ENCODE measurements at places on chromosomes 4 and X. TPM values are rescaled to one million over a fixed set of nuclear protein-coding genes. Genes with fewer than 3 reads are reported as not detected.

MGARP gene
- total RNA-seq = 0.21 TPM

LONRF3 gene
- total RNA-seq = 0.75 TPM

INTU gene
- total RNA-seq = not detected

- peak overlapping the region; percentile 89 for H3K27ac ChIP-seq
- H3K36me3 ChIP-seq = peaks cover 39% of the 10 kb centered on the region
- peaks cover 39% of the 10 kb centered on the region for H3K4me1 ChIP-seq
These were observed 999 bp downstream of the ZNF518B start for GRCh38 chr4:10456260-10456594.

DNA sequence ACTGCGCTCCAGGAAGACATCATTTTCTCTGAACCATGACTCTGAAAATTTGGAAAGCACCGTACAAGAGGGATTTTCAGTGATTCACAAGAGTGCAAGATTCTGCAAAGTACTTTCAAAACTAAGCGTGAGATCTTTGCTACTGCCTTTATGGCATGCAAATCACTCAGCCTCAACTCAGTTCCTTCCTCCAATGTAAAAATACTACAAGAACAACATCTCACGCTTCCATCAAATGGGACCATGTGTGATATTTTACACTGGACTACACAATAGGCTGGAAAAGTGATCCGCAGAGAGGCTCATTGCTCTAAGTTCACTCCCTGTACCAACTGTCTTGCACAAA is 674 bp upstream of the IL15 start:
- no peaks in the 10 kb centered on the region for H3K36me3 ChIP-seq
- peak overlapping the region; percentile 98 for H3K4me3 ChIP-seq
- H3K27me3 ChIP-seq = peaks cover 24% of the 10 kb centered on the region
- no peak overlapping the region for H3K27ac ChIP-seq
- H3K4me1 ChIP-seq = peaks cover 14% of the 10 kb centered on the region

DNA sequence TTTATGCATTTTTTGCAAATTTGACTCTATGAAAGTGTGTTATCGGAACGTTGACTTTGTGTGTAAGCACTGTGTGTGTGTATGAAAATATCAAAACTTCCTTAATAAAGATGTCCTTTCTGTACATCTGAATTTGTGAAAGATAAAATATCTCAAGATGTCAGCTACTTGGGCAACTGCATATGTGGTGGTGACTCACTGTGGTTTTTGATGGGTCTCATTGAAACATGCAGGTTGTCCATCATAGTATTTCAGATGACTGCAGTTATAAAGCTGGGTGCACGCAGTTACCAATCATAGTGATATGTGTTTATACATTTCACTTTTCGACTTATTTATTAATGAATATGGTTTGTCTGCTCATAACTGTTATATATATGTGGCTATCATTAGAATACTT is 19.7 kb upstream of the BBS12 start:
- H3K27ac ChIP-seq = peak overlapping the region; percentile 98
- DNase-seq = no peak
- H3K4me1 ChIP-seq = peaks cover 56% of the 10 kb centered on the region
- peaks cover 16% of the 10 kb centered on the region for H3K36me3 ChIP-seq

DNA sequence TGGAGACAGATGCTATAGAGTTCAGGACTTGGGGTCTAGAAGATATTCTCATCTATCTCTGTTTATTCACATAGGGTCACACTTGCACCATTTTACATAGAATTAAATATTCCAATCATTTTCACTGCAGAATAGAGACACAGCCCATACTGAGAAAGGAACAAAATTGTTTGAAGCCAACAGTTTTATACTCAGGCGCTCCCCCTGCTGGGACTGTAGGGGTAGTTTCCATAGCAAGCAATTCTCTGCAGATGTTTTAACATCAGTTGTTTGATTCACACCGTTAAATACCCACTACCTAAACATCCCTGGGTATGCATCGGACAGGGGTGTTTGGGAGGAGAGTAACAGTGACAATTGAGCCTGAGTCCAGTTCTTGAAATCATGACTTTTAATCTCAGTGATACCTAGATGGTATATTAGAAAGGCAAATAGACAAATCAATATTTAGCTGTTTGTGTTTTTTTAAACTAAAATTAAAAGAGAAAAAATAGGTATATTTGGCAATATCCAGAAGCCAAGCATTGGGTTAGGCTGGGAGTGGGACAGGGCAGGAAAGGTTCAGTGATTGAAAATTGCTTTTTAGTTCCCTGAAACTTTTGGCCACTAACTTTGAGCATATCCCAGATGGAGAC is 33.8 kb downstream of the LONRF3 start:
- H3K36me3 ChIP-seq = no peaks in the 10 kb centered on the region
- H3K4me3 ChIP-seq = no peak overlapping the region
- no peaks in the 10 kb centered on the region for H3K27me3 ChIP-seq

- H3K4me1 ChIP-seq = no peaks in the 10 kb centered on the region
- H3K27ac ChIP-seq = no peak overlapping the region
- DNase-seq = no peak
- H3K36me3 ChIP-seq = no peaks in the 10 kb centered on the region
These were observed 6.4 kb upstream of the IL13RA2 start for GRCh38 chrX:115023811-115024210.

DNA sequence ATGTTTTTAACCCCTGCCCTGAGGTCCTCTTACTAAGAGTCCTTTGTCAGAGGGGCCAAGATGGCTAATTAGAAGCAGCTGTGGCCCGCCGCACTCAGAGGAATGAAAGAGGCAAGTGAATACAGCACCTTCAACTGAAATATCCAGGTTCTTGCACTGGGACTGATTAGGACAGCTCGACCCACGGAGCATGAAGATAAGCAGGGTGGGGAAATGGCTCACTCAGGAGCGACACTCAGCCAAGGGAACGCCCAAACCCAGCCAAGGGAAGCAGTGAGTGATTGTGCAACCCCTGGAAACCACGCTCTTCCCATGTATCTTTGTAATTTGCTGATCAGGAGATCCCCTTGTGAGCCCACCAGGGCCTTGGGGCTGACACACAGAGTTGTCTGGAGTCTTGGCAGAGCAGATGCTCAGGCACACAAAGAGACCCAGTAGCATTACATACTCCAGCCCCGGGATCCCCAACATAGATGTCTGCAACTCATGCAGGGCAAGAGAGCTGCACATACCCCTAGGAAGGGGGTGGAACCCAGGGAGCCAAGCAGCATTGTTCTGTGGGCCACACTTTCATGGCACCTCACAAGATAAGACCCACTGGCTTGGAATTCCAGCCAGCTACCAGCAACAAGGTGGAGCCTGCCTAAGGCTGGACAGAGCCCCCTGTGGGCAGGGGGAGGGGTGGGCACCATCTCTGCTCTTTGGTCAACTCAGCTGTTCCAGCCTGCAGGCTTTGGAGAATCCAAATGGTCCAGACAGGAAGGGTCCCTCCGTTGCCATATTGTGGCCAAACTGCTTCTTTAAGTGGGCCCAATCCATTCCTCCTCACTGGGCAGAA is 23.3 kb downstream of the F8A3 start:
- no peak overlapping the region for H3K4me3 ChIP-seq
- no peak for DNase-seq
- no peaks in the 10 kb centered on the region for H3K36me3 ChIP-seq
- no peaks in the 10 kb centered on the region for H3K4me1 ChIP-seq
- no peaks in the 10 kb centered on the region for H3K27me3 ChIP-seq

- H3K27ac ChIP-seq = no peak overlapping the region
- no peak overlapping the region for H3K4me3 ChIP-seq
- H3K4me1 ChIP-seq = peaks cover 11% of the 10 kb centered on the region
- peaks cover 2% of the 10 kb centered on the region for H3K27me3 ChIP-seq
- no peak for DNase-seq
These were observed 67.7 kb upstream of the HS3ST1 start for GRCh38 chr4:11496351-11496829.
